ENCODE measurements at places on chromosomes 7 and 10.

DNA sequence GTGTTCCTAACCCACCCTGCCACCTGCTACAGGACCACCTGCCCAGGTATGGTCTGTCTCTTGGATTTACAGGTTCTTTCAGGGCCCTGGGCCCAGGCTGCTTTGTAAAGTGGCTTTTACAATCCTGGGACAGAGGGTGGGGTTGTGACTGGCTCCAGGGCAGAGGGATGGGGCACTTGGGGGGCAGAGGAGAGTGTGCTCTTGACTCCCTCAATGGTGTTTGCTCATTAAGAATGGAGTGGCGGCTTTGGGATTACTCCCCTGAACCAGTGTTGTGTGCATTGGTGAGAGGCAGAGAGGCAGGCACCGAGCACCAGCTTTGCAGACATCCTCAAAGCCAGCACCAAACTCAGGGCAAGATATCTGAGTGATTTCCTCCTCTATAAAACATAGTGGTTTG lies 43.5 kb downstream of the VWA2 start:
- no peak for DNase-seq

DNA sequence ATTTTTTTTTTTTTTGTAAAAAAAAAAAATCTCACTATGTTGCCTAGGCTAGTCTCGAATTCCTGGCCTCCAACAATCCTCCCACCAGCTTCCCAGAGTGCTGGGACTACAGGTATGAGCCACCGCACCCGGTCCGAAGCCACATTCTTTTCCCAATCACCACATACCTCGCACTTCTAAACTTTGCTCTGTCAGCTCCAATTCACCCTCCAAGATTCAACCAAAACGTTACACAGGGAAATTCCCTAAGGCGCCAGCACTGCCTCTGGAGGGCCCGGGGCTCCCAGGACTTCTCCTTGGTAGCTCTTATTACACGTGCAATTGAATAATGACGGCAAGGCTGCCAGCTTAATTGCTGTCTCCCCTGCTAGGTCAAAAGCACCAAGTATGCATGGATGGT lies 10.3 kb upstream of the DNAAF5 start:
- DNase-seq = no peak

GRCh38 chr7:102061981-102062390 lies 224.7 kb upstream of the SH2B2 start:
- DNase-seq = no peak

- DNase-seq = no peak
Measured at GRCh38 chr10:50395271-50395670, 144.0 kb upstream of the ASAH2 start.

DNA sequence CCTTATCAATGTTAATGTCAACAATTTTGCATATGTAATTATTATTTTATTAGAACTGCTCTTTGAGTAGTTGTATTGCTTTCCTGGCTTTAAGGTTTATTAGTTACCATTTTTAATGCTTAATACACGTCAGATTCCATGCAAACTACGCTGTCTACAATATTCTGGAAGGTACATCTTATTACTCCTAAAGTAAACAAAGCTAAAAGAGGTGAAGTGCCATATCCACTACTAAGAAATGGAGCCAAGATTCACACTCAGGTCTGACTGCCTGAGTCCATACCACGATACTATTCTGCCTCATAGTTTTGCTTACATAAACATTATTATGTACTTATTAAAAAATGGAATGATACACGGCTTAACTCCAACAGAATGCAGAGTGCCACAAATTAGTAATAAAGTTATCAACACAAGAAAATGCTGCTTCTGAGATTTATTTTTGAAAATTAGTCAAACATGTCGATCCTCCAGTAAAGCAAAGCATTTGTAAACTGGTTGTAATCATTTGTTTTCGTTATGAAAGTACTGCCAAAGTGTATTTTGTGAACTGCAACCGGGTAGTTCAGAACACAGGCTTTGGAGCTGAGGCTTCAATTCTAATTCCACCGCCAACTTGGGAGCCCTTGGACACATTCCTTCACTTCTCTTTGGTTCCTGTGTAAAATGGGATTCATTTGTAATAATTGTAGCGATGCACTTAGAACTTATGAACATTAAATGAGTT lies 1.1 kb upstream of the DMTF1 start:
- DNase-seq = no peak

GRCh38 chr7:19963695-19964094 lies 190.3 kb upstream of the TMEM196 start:
- no peak for DNase-seq

GRCh38 chr10:14653271-14654161 lies 121.2 kb downstream of the FAM107B start:
- DNase-seq = no peak

GRCh38 chr10:124091646-124092249 lies 1.6 kb downstream of the CHST15 start:
- no peak for DNase-seq

GRCh38 chr10:23291551-23292334 lies 52.9 kb downstream of the C10orf67 start:
- DNase-seq = no peak

- no peak for DNase-seq
Measured at GRCh38 chr7:3119963-3120362, 76.3 kb upstream of the CARD11 start.

GRCh38 chr10:30820261-30820991 lies 190.9 kb upstream of the LYZL2 start:
- DNase-seq = no peak

- no peak for DNase-seq
Measured at GRCh38 chr7:131105294-131105798, 222.3 kb upstream of the MKLN1 start.

DNA sequence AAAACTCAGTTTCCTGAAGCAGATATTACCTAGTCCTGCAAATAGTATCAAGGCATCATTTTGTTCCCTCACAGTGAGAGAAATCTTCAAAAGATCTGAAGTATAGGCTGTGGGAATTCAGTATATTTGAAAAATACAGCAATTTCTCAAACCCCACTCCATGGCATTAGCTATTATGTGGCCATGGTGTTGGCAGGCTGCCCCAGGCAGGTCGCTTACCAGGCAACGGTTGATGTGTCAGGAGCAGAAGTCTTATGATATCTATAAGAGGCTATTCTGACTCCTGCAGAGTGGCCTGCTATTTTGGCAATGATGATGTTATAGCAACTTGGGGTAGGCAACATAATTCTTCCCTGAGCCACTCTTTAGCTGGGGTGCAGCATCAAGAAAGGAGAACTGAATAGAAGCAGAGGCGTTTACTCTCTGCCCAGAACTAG lies 187.9 kb downstream of the PLXDC2 start:
- DNase-seq = no peak

GRCh38 chr7:106692450-106693051 lies 31.6 kb upstream of the CCDC71L start:
- no peak for DNase-seq

- DNase-seq = no peak
Measured at GRCh38 chr10:48923748-48924147, 15.9 kb downstream of the LRRC18 start.

DNA sequence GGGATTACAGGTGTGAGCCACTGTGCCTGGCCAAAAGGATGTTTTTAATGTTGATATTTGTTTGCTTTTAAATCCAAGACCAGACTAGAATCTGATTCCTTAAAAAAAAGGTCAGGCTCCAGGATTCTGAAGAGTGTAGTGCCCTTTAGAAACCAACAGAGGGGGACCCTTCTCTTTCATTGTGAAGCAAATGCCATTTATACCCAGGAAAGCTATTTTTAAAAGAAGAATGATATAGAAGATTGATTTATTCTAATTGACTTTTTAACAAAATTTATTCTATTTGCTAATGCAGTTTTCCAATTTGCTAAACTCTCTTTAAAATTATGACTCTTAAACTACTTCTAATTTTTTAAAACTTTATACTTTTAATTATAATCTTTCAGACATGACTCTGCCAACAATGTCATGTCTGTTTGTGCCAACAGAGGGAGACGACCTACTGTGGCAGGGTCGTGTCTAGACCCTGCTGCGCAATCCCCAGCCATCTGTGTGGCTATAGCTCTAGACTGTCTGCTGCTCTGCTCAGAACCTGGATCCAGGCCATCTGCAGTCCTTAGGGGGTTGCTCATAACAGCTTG lies 201.0 kb upstream of the IMMP2L start:
- no peak for DNase-seq

GRCh38 chr7:51249991-51250390 lies 66.6 kb downstream of the COBL start:
- DNase-seq = no peak

DNA sequence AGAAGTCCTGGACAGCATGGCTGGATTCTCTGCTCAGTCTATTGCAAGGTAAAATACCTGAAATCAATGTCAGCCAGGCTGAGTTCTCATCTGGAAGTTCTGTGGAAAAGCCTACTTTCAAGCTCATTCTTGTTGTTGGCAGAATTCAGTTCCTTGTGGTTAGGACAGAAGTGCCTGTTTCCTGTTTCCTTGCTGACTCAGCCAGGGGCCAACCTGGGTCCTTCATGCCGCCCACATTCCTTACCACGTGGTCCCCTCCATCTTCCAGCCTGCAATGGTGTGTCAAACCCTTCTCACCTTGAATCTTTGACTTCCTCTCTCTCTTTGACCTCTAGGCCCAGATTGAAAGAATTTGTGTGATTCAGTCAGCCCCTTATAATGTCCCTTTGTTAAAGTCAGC lies 197.1 kb upstream of the STK17A start:
- DNase-seq = peak; percentile 65

DNA sequence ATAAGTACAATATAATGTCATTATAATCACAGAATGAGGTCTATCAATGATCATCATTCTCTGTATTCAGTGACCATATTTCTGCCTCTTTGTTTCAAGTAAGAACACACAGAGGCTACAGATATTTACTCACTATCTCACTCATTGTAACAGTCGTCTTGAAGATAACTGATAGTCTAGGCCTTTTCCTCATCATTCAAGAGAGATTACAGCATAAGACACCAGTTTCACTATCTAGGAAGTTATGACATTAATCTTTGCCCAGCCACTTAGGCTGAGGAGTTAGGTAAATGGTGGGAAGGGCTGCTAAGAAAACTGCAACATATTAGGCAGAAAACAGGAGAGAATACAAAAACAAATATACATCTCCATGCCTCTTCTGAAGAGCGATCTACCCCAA lies 125.3 kb downstream of the CHCHD3 start:
- no peak for DNase-seq

- no peak for DNase-seq
Measured at GRCh38 chr10:625751-626711, 63.4 kb downstream of the DIP2C start.

DNA sequence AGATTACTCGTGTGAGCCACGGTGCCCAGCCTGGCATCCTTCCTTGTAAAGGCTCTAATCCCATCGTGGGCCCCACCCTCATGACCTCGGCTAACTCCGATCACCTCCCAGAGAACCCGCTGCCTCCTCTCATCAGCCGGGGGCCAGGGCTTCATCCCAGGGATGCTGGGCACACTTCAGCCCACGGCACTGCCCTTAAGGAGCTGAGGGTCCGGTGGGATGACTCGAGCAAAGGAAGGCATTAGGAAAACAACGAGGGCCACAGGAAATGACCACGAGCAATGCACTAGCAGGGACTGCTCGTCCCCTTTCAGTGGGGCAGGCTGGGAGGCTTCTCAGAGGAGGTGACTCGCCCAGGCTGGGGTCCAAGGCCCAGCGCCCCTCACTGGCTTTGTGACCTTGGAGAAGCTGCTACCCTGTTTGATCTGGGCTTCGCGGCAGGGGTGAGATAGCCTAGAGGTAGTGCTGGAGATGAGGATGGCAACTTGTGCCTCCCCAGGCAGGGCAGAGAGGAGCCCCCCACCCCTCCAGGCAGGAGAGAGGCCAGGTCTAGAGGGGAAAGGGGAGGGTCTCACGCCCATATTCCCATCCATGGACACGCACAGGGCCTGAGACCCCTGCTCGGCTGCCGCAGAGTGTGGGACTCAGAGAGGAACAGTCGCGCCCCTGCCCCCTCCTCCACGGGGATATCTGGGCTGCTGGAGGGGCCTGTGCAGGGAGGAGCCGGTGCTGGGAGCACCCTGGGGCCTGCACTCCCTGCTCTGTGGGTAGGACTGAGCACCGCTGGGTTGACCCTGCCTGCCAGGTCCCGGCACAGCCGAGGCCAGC lies 26.8 kb downstream of the ELFN1 start:
- no peak for DNase-seq

- DNase-seq = peak; percentile 38
Measured at GRCh38 chr7:8261711-8262695, at the start of gene ICA1. Gene ICA1 (minus strand): TSS chr7:8262167. CDS start chr7:8235926, 26,241 bp downstream.

- no peak for DNase-seq
Measured at GRCh38 chr7:137345799-137346449, 2.4 kb upstream of the PTN start.

DNA sequence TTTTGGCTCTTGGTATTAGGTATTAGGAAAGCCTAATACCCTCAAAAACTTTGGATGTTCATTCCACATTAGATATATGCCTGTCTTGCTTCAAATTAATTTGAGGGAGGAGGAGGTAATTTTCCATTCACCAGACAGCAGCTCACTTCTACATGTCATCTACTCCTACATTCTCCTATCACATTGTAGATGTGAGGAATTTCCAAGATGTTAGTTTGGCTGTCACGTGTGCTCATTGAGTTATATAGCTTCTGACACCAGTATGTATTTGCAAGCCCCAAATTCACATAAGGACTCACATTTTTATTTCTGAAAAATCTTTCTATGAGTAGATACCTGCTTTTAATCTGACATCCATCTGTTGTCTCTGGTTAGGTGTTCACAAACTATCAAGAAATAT lies 22.5 kb upstream of the SMKR1 start:
- no peak for DNase-seq

- no peak for DNase-seq
Measured at GRCh38 chr10:12980713-12981306, 20.7 kb downstream of the CCDC3 start.

GRCh38 chr7:136049117-136049516 lies 72.0 kb upstream of the MTPN start:
- no peak for DNase-seq

DNA sequence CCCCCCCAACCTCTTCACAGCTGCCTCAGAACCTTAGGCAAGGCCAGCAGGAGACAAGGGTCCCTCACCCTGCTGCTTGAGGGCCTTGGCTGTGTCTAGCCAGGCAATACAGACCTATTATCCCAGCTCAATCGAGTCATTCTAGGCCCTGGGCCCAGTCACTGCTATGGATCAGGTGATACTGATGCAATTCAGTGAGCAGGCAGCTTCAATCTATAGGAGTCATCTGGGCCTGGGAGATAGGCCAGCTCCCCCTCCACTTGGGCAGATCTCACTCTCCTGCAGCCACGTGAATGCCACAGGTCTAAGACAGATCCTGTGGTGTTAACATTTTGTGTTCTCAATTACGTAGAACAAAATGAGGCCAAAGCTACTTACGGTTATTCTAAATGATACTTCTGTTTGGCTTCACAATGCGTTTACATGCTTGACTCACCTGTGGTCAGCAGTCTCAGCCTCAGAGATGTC lies 68.0 kb upstream of the LRRC4 start:
- no peak for DNase-seq

DNA sequence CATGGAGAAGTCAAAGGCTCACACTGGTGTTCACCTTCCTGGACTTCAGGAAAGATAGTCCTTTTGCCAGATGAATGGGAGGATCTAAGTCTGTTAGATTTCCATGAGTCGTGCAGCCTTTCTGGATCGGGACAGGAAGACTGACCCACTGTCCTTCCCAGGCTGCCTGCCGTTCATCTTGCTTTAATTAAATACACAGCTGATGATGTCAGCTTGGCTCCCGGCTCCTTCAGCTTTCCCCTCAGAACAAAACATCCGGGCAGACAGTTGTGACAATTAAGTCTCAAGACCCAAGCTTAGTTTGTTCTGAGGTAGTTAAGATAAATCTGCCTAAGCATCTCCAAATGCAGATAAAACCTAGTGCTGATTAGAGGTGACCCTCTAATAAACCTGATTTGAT lies 58.6 kb downstream of the AUTS2 start:
- no peak for DNase-seq

Data from activated CD4-positive, alpha-beta T cell treated with anti-CD3 and anti-CD28 coated beads for 48 hours (primary cell).